CD14-positive monocyte (primary cell): ENCODE measurements at places on chromosomes 3 and 15. TPM values are rescaled to one million over a fixed set of nuclear protein-coding genes. Genes with fewer than 3 reads are reported as not detected.

DNA sequence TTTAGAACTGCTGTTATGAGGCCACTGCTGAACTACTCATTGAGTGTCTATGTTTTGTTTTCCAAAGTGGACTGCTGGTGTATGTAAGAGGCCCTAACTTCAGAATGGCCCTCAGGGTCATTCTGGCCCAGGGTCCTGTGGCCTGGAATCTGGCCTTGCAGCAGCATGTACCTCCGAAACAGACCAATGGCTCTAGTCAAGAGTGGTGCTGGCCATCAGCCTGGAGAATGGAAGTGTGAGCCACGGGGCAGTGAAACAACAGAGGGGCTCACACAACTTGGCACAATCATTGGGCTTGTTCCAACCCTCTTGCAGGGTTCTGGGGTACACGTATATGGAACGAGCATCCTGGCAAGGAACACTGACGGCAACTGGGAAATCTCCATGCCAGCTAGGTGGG lies 40.5 kb downstream of the SCN5A start:
- no peaks in the 10 kb centered on the region for H3K4me1 ChIP-seq
- no peak for DNase-seq
- H3K27me3 ChIP-seq = no peaks in the 10 kb centered on the region

GRCh38 chr15:76335307-76336253 lies 993 bp upstream of the ISL2 start:
- DNase-seq = peak; percentile 65
- peak overlapping the region; percentile 61 for H3K27ac ChIP-seq
- peak overlapping the region; percentile 79 for H3K4me3 ChIP-seq
- H3K4me1 ChIP-seq = peaks cover 57% of the 10 kb centered on the region
- H3K27me3 ChIP-seq = peaks cover 41% of the 10 kb centered on the region

DNA sequence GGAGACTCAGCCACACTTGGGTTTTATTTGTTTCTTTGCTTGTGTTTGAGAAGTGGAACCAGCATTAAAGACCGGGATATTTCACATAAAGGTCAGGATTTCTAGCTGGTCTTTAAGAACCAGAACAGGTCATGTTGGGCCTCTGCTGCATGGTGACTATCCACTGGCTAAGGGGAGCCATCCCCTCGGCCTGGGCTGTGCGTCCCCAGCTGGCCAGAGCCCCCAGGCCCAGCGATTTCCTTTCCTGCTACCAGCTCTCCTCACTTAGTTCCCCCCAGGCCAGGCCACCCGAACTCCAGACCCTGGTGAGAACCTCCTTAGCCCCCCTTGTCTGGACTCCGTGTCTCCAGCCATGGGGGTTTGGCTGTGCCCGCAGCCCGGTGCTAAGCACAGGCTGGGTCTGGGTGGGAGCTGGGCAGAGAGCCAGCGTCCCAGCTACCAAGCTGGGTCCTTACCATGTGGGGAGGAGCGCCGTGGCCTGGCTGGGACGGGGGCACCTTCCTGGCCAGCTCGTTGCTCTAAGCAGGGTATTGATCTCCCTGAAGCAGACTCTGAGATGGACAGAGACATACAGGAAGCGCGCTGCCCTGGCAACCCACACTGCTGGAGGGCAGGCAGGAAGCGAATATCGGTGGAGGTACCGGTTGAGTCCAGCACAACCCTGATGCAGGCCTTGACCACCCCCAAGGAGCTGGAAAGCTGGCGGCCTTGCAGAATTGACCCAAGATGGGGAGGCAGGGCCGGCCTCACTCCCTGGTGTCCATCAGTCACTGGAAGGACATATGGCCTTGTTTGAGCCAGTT lies 49.4 kb downstream of the KLF15 start:
- no peaks in the 10 kb centered on the region for H3K36me3 ChIP-seq
- no peaks in the 10 kb centered on the region for H3K27me3 ChIP-seq
- H3K4me1 ChIP-seq = no peaks in the 10 kb centered on the region
- no peak for DNase-seq

GRCh38 chr3:150412561-150413231 lies 4.6 kb downstream of the TSC22D2 start:
- DNase-seq = peak; percentile 77
- peaks cover 25% of the 10 kb centered on the region for H3K4me1 ChIP-seq
- H3K27me3 ChIP-seq = no peaks in the 10 kb centered on the region
- peaks cover 2% of the 10 kb centered on the region for H3K36me3 ChIP-seq
- H3K4me3 ChIP-seq = peak overlapping the region; percentile 70

- peaks cover 93% of the 10 kb centered on the region for H3K36me3 ChIP-seq
- DNase-seq = no peak
- no peak overlapping the region for H3K27ac ChIP-seq
- no peaks in the 10 kb centered on the region for H3K27me3 ChIP-seq
Observed at GRCh38 chr3:32450992-32451659, 51.5 kb downstream of the CMTM6 start.

- DNase-seq = no peak
- no peak overlapping the region for H3K27ac ChIP-seq
- H3K27me3 ChIP-seq = no peaks in the 10 kb centered on the region
- no peaks in the 10 kb centered on the region for H3K4me1 ChIP-seq
- no peaks in the 10 kb centered on the region for H3K36me3 ChIP-seq
Observed at GRCh38 chr15:38283010-38283409, 30.4 kb downstream of the SPRED1 start.

The ZBTB47 gene
- 0.35 TPM for polyA plus RNA-seq

The SLC12A8 gene
- 0.46 TPM for polyA plus RNA-seq

The CCPG1 gene
- polyA plus RNA-seq = 196 TPM
